Effector CD4-positive, alpha-beta T cell (primary cell): ENCODE measurements at places on chromosomes 7 and 10.

GRCh38 chr10:14244147-14244546, 86.6 kb downstream of the FRMD4A start:
- DNase-seq = no peak

DNA sequence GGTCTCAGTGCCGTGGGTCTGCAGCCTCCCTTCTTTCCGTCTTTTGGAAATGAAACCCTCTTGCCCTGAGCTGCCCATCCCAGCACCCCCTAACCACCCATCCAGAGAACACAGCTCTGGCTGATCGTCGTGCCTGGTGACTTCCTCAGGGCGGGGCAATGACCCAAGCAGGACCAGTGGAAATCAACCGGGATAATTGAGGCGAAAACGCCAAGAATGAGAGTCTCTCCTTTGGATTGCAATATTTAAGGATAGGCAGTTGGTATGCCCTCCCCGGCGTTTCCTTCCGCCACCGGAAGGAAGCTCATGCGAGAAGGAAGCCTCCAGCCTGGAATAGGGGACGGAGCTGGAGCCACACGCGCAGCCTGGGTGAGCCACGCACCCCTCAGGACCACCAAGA, 73.7 kb upstream of the PFKP start:
- no peak for DNase-seq

DNA sequence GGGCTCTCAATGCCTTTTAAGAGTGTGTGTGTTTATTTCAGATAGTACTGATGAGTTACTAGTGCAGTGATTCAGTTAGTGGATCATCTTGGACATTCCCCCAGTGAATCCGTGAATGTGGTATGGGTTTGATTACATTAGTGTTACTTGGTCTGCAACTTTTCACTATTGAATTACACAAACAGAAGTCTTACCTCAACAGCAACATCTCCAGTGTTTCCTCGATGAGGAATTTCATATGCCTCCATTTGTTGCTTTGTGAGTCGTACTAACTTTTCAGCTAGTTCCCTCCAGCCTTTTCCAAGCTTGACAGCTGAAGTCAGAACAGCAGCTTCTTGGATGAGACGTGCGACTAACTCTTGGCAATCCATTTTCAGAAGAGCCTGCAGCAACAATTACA, 63.2 kb downstream of the MACC1 start:
- DNase-seq = no peak

- no peak for DNase-seq
These were observed 6.0 kb upstream of the ZDHHC4 start for GRCh38 chr7:6571160-6571779.

DNA sequence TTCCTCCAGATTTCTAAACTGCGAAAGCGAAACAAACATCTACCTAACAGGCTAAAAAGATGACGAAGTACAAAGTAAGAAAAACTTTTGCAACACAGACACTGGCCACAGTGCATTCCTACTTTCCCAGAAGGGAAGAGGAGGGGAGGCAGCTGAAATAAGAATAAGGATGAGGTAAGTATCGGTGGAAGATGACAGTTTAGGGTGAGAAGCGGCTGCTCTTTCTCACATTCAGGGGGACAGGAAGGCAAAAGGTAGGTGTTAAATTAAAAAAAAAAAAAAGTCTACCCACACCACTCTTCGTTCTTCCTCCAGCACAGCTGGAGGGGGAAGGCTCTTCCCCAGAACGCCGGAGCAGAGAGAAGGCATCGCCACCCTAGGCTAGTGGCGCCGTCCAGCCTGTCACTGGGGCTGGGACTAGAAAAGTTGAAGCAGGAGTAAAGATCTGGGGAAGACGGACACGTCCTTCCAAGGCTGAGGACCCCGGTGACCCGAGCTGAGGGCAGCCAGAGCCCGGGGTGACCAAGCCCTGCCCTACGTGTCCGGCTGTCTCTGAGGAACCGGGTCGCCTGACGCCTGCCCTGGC, 846 bp downstream of the DNAJC1 start:
- DNase-seq = no peak

GRCh38 chr7:128408709-128409595, 830 bp downstream of the IMPDH1 start:
- no peak for DNase-seq
